Stimulated activated naive CD8-positive, alpha-beta T cell treated with anti-CD3 and anti-CD28 coated beads, Interleukin-15, Interleukin-2, amounts not matched to agents 100 U/mL and 50 U/mL, for 24 hours (primary cell): ENCODE measurements at places on chromosomes 7 and 10.

- DNase-seq = no peak
These were observed 6.5 kb upstream of the PODXL start for GRCh38 chr7:131562941-131563340.

GRCh38 chr10:5376450-5376849, 11.7 kb downstream of the UCN3 start:
- DNase-seq = no peak

DNA sequence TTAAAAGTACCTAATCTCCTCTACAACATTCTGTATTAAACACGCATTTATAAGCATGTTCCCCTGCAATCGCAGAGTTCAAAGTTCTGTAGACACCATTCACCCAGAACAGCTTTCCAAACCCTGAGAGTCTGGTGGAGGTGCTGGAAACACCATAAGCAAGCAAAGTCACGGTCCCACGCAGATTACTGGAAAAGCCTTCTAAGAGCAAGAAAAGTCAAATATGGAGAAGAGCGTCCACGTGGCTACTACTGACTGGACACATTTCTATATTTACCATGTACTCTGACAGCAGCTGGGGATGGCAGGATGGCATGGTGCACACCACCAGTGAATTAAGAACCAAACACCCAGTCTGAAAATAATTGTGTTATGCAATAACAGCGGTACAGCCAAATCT, 97.7 kb downstream of the PARD3 start:
- no peak for DNase-seq

DNA sequence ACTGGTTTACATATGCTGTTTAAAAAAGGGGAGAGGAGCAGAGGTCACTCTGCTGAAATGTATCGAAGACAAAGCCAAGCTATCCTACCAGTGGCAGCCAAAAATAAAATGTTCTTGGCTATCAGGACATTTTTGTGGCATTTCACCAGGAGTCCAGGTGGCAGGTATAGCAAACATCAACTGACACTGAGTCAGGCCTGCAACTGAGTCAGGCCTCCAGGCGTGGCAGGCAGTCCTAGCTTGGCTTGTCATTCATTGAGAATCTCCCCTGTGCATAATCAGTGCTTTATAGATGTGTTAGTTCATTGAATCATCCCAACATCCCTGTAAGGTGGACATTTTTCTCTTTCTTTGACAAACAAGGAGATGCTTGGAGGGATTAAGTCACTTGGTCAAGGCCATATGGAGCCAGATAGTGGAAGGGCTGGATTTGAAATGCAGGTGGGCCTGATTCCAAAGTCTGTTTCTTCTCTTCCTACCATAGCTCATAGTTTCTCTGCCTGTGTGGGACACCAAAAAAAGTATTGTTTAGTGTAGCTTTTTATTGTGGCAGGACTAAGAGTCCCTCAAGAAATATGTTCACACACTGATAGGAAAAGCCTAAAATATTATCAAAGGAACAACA, 4.3 kb downstream of the DYNC1I1 start:
- DNase-seq = no peak

DNA sequence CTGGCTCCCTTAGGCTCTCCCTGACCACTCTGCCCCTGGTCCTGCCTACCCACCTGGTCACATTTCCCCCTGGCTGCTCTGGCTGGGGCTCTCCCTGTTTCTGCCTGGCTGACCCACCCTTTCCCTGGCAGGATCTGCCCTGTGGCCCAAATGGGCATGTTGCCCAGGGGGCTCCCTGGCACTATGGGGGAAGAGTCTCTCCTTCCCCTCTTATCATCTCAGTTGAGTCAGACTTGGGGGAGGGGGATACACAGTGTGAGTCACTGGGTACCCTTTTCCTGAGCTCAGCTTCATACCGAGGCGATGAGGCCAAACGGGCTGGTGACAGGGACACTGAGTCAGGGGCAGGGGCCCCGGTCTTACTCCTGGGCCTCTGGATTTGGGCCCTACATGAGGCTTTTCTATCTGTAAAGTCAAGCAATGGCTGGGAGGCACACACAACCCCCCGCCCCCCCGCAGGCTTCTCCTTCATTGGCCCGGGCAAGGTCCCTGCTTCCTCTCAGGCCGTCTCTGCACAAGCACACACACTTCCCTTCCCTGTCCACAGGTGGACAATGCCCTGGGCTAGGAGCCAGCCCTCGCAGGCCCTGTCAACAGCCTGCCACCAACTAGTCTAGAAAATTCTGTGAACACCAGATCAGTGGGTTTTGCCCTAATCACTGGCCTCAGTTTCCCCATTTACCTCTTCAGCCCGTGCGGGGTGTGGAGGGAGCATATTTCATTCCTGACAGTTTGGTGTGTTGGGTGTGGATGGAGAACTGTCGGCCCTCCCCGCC, 627 bp upstream of the FLNC start:
- DNase-seq = no peak

GRCh38 chr10:62054830-62055229, 153.3 kb downstream of the ARID5B start:
- no peak for DNase-seq

GRCh38 chr7:82362129-82362706, 81.4 kb downstream of the CACNA2D1 start:
- no peak for DNase-seq

DNA sequence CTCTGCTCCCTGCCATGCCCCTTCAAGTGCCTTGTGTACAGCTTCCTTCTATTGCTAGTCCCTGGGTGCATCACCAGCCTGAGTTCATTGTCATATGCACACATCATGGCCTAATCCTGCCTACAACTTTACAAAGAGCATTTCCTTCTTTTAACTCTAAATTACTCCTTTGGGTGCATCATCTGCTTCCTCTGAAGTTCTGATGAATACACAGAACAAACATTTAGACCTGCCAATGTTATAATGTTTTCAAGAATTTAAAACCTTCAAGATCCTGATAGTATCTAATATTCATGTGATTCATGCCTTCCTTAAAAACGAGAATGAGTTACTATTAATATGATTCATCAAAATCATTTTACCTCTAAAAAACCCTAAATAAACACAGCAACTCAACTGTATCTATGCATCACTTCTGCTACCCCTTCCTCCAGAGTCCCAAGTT, 357.1 kb downstream of the MAGI2 start:
- no peak for DNase-seq

- no peak for DNase-seq
These were observed 143.0 kb downstream of the RAPGEF5 start for GRCh38 chr7:22214000-22214399.

DNA sequence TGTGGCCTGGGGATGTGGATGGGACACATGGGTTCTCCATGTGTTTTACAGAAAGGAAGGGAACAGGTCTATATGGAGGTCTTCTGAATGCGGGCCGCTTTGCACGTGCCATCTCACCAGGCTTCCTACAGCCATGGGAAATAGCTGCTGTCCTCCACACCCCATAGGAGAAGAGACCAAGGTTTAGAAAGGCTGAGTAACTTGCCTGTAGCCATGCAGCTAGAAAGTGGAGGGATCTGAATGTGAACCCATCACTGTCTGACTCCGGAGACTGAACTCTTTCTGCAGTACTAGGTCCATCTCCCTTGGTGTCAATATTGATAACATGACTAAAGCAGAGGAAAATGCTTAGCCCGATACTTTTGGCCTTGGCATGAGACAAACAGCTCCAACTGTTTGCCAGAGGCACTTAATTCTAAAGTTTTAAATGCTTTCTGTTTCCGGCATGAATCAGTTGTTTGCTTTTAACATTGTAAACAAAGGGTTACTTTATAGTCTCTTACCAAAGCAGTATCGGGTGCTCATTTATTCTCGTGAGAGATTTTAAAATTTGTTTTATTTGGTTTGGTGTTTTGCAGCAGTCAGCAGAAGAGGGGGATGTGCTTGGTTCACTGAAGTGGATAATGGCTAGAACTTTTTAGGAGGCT, 64.8 kb upstream of the LOXL4 start:
- no peak for DNase-seq

DNA sequence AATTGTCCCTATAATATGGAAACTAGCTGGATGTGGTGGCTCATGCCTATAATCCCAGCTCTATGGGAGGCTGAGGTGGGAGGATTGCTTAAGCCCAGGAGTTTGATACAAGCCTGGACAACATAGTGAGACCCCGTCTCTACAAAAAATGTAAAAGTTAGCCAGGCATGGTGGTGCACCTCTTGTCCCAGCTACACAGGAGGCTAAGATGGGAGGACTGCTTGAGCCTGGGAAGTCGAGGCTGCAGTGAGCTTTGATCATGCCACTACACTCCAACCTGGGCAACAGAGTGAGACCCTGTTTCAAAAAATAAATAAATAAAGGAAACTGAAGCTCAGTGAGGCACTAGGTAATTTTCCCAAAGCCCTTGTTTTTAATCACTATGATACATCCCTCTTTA, 15.7 kb upstream of the ERLIN1 start:
- no peak for DNase-seq

DNA sequence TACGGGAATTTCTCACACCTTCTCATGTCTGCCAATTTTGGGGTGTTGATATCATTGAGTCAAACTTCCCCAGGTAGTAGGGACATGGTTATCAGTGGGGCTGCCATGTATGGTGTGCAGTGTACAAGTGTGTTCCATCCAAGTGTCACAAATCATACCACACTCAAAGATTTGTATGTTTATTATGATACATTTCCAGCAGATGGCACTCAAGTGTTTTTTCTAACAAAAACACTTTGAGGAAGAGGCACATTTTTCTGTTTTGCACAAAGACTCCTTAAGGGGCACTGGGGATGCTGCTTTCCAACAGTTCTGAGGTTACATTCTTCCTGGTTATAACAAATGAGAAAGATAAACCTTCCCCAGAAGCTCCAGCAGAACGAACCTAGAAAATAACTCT, 414.5 kb downstream of the REEP3 start:
- DNase-seq = no peak

DNA sequence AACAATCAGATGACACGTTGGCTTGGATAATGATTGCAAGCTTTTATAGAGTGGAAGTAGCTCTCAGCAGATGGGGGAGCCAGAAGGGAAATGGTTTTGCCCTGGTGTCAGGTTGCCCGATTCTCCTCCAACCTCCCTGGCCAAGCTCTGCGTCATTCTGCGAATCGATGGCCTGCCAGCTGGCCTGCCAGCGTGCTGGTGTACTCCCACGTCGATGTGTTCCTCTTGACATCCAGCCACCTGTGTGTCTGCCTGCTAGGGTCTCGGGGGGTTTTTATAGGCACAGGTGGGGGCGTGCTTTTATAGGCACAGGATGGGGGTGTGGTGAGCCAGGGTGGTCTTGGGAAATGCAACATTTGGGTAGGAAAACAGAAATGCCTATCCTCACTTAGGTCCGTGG, 4.6 kb downstream of the NET1 start:
- no peak for DNase-seq

DNA sequence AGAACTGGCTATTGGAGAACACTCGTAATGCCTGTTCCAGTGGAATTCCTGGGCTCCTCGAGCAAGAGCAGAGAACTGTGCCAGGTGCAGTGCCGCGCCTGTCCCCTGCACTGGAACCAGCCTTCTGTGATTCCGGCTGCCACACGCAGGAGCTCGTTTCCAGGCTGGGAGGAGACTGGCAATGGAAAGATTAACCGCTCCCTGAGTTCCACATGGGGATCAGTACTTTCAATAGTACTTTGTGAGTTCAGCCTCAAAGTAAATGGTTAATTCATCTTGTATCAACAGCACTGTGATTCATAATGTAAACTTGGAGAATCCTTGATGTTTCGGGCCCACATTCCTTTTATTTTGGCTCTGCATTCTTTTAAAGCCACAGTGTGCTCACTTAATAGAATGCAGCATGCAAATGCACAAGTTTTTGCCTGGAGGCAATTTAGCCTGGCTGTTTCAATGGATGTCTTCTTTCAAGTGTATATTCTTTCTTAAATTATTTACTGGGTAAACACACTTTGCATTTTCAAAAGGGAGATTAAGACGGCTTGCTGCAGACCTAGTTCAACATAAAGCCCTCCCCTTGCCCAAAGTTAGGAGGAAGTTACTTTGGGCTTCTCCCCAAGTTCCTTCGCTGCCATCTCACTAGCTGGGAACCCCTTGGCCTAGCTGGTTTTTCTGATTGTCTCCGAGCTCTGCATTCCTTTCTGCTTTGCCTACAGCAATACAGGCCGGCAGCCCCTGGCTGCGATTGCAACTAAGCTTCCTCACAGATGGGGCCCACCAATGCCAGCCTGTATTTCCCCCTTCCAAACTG, 138.1 kb upstream of the TCF7L2 start:
- no peak for DNase-seq

GRCh38 chr10:3740157-3740871, 44.7 kb downstream of the KLF6 start:
- no peak for DNase-seq

GRCh38 chr10:1633783-1634182, 103.5 kb downstream of the ADARB2 start:
- no peak for DNase-seq

DNA sequence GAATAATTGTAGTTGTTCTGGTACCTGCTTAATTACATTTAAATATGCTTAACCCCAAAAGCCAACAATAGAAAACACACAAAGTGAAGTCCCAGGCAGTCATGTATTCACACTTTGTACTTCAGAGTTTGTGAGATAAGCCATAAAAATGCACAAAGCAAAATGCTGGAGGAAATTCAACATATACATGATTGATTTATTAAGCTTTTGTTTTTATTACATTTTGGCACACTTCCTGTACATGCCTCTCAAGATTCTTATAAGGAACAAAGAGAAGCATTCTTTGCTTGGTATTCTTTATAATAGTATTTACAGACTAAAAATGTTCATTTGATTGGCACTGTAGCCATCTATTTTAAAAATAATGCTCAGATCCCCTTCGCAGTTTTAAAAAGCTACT, 107.7 kb upstream of the ANK3 start:
- no peak for DNase-seq
